ENCODE measurements at places on chromosomes 1 and 21. TPM values are rescaled to one million over a fixed set of nuclear protein-coding genes. Genes with fewer than 3 reads are reported as not detected.

DNA sequence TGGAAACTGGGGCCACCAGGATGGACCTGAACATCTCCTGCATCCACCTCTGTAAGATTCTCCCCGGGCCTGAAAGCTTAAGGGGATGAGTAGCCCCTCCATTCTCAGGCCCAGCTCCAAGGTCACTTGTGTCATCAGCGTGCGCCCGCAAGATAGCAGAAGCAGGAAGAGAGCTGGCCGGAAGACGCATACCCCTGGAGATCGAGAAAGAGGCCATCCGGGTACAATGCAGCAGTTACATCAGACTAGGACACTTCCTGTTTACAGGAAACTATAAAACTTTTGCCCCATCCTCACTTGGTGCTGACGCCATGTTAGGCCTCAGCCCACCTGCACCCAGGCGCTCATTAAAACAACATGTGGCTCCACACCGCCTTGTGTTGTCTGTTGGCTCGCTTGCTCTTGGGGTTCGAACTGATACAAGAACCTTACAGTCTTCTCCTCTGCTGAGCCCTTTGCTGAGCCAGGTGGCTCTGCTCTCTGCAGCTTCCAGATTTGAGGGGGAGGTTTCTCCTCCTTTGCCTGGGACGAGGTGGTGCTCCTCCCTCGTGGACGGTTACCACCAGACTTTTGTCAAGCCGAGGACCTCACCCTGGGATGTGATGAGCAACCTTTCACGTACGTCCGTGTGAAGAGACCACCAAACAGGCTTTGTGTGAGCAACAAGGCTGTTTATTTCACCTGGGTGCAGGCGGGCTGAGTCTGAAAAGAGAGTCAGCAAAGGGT, 277.5 kb upstream of the C1orf174 start:
- peak; percentile 71 for DNase-seq

CNKSR1 gene
- 1.1 TPM for total RNA-seq

DNA sequence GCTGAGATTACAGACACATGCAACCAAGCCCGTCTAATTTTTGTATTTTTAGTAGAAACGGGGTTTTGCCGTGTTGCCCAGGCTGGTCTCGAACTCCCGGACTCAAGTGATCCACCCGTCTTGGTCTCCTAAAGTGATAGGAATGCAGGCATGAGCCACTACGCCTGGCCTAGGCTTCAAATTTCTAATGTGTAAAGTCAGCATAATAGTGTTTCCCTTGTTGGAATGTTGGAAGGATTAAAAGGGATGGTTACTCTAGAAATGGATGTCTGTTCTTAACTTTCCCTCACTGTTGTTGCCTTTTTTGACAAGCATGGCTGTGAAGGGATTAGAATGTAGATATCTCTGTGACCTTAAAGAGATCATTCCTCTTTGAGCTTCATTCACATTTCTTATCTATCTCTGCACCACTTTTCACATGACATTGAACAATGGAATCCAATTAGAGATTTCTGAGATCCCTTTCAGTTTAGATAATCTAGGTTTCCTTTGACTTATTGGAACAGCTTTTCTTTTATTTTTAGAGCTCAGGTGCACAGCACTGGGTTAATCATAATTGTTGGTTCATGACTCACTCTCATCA, 33.7 kb downstream of the NFASC start:
- DNase-seq, result no peak

DISP1 gene
- 4.1 TPM for total RNA-seq

GRCh38 chr1:63112155-63112900, 210.0 kb upstream of the FOXD3 start:
- DNase-seq, result no peak

GRCh38 chr1:205477759-205478247, 22.0 kb upstream of the BLACAT1 start:
- DNase-seq, result no peak

UBAP2L gene
- 224 TPM for total RNA-seq

BNIPL gene
- 0.55 TPM for total RNA-seq

NPR1 gene
- 0.16 TPM for total RNA-seq

FLG gene
- not detected for total RNA-seq

DNA sequence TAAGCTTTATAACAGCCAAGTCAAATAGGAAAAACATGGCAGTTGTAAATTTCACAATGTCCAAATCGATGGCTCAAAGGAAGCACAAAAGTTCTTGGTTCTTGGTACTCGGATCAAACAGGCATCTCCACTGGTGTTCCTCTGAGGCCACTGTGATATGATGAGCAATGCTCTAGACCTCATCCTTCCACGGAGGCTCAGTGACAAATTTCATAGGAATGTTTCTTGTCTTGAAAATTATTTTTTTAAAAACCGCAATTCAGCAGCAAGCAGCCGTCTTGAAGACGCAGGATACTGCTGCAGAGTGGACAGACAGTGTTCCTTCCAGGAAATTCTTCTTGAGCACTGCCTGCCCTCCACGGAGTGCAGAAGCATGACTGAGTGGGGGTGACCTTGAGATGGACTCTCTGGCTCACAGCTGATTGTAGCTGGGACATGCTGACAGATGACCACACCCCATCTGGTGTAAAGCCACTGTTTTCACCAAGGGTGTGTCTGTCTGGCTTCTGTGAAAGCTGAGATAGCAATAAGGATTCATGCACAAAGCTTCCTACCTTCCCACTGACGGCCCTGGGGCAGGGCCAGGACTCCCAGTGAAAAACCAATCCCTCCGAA, 61.9 kb downstream of the TIAM1 start:
- no peak for DNase-seq

GRCh38 chr1:211371406-211372105, 44.9 kb downstream of the TRAF5 start:
- no peak for DNase-seq

- no peak for DNase-seq
Observed at GRCh38 chr1:56450004-56450666, 129.2 kb downstream of the PLPP3 start.

- no peak for DNase-seq
Observed at GRCh38 chr1:107870696-107871095, 94.3 kb downstream of the VAV3 start.

NRIP1 gene
- total RNA-seq, result 17.9 TPM

Measured in osteocyte (in vitro differentiated cells).